Naive thymus-derived CD8-positive, alpha-beta T cell (primary cell): ENCODE measurements at places on chromosomes 12 and 14. TPM values are rescaled to one million over a fixed set of nuclear protein-coding genes. Genes with fewer than 3 reads are reported as not detected.

The AQP2 gene
- not detected for polyA plus RNA-seq

The TUBA1A gene
- 168 TPM for polyA plus RNA-seq

The STAC3 gene
- polyA plus RNA-seq, result not detected

The CEP170B gene
- polyA plus RNA-seq, result not detected

The SLC25A47 gene
- not detected for polyA plus RNA-seq

The ARHGAP9 gene
- polyA plus RNA-seq, result 150 TPM

The REP15 gene
- not detected for polyA plus RNA-seq

The EFCAB11 gene
- 6.8 TPM for polyA plus RNA-seq

The AICDA gene
- polyA plus RNA-seq, result not detected

The CMA1 gene
- not detected for polyA plus RNA-seq

The TAMALIN gene
- 2.0 TPM for polyA plus RNA-seq

The THTPA gene
- 14.9 TPM for polyA plus RNA-seq

The DPF3 gene
- 0.35 TPM for polyA plus RNA-seq

The CLEC9A gene
- not detected for polyA plus RNA-seq

The ADGRD1 gene
- 0.20 TPM for polyA plus RNA-seq

The ERP29 gene
- 181 TPM for polyA plus RNA-seq

The RPS29 gene
- polyA plus RNA-seq, result 12,998 TPM

The STXBP6 gene
- polyA plus RNA-seq, result not detected

The TEAD4 gene
- polyA plus RNA-seq, result not detected

The PPFIA2 gene
- polyA plus RNA-seq, result not detected

The SPIC gene
- not detected for polyA plus RNA-seq

The TAS2R13 gene
- polyA plus RNA-seq, result not detected

The LGR5 gene
- polyA plus RNA-seq, result not detected

The GPX2 gene
- not detected for polyA plus RNA-seq

The POTEG gene
- polyA plus RNA-seq, result not detected

The SLC17A8 gene
- polyA plus RNA-seq, result not detected

The RASSF9 gene
- not detected for polyA plus RNA-seq

The SMIM41 gene
- polyA plus RNA-seq, result not detected

The RNF212B gene
- not detected for polyA plus RNA-seq

The GPR162 gene
- not detected for polyA plus RNA-seq
